ENCODE measurements at places on chromosomes 11 and 22.

GRCh38 chr11:34805937-34806336 is 110.2 kb downstream of the APIP start:
- no peak for DNase-seq

DNA sequence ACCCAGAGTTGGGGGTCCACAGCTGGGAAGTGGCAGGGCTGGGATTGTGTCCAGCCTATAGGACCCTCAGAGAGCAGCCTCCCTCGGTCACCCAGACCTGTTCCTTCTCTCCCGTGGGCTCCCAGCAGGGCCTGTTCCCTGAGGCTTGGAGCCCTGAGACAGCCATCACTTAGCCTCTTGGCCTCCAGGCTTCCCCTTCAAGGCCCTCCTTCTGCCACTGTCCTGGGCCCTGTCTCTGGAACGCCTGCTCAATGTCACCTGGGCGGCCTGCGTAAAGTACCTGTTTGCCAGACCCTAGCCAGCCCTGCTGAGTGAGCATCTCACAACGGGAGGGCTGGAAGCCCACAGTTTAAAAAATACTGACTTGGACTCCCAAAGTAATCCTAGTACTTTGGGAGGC is 6.5 kb downstream of the MGAT3 start:
- no peak for DNase-seq

DNA sequence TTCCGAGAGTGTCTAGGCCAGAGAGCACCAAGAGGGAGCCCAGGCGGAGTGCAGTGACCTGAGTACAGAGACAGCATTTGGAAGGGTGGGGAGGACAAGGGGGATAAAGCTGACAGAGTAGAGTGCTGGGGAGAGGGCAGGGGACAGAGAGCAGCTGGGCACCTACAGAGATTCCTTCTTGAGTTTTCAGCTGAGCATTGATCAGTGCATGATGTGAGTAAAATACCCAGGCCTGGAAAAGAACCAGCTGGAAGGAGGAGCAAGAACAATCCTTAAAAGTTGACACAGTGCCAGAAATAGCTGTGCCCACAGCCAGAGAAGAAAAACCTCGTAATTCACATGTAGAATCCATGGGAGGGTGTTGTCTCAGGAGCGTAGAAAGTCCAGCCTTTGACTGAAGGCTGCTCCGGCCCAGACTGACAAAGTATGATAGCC is 33.9 kb upstream of the PANX2 start:
- no peak for DNase-seq

GRCh38 chr11:61654397-61654829 is 25.8 kb upstream of the DAGLA start:
- no peak for DNase-seq

GRCh38 chr11:69199583-69200315 is 44.0 kb downstream of the SMIM38 start:
- no peak for DNase-seq

DNA sequence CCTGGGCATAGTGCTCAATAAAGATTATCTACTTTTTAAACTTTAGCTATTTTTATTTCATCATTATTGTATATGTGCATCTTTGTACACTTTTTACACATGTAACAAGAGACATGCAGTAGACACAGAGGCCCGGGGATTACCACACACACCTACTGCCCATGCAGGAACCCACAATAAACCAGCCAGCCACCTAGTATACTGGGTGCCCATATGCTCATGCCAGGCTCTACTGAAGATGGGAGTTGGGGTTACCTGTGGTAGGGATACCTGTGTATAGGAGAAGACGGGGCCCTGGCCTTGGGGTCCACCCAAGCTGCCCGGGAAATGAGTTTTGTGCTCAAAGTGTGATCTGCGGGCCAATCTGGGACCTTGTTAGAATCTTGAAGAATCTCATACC is 31.2 kb upstream of the P2RY2 start:
- no peak for DNase-seq

DNA sequence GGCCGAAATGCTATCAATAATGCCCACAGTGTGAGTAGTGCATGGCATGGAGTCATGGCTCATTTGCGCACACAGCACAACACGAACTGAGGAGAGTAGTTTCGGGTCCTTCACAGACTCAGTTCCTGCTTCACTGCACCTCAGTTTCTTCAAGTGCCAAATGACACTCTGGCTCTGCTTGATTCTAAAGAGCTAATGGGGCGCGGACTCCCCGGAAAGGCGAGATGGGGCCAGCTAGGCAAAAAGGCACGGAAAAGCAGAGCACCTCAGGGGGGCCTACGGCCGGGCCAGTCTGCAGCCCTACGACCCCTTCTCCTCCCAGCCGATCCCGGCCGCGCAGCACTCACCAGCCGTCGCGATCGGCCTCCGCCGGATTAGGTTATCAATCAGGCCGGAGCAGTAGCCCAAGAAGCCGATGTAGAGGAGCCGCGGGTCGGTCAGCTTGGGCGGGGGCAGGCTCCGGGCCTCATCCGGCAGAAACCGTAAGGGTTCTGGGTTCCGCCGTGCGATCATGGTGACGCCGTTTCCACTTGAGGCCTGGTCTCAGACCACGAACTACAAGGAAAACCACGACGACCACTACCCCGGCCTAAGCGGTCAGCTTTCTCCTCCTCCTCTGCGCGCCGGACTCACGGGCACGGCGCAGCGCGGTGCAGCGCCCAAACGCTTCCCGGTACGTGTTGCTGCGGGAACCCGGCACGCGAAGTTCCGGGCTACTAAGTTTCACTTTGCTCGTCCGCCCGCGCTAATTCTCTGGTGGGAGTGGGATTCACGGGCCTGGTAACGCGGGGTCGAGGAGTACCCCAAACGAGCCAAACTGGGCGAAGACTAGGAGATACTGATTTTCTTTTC is at the start of gene NDUFC2:
TSS of gene NDUFC2 (minus strand) at position 631 of the 852 bp plus-strand sequence. CDS start at position 513, 118 bp downstream.
- DNase-seq, result peak; percentile 10

GRCh38 chr11:80346353-80347059 is 905.7 kb upstream of the TENM4 start:
- no peak for DNase-seq

DNA sequence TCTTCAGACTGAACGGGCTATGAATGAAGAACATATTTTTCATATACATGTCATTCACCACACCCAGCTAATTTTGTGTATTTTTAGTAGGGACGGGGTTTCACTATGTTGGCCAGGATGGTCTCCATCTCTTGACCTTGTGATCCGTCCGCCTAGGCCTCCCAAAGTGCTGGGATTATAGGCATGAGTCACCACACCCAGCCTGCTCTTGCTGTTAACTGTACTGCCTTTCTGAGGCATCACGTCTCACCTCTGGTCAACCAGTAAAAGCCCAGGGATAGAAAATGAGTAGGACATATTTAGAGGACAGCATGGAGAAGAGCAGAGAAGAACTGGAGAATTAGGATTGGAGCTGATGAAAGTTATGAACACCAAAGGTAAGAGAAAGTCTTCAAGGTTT is 55.6 kb downstream of the APOL3 start:
- DNase-seq, result no peak

- no peak for DNase-seq
Measured at GRCh38 chr11:134542401-134543165, 130.5 kb upstream of the B3GAT1 start.

DNA sequence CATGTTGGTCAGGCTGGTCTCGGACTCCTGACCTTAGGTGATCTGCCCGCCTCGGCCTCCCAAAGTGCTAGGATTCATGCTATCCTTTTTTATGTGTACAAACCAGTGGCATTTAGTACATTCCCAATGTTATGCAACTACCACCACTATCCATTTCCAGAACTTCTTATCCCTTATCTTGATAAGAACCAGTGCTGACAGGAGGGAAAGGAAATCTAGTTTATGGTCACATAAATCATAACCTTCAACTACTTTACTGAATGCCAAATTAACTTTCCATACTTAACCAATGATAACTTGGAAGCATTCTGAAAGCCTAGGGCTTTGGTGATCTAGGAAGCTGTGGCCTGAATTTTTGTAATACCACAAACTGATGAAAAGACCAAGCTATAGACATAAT is 170.4 kb downstream of the SWAP70 start:
- no peak for DNase-seq

GRCh38 chr11:18105086-18105801 is 638 bp downstream of the SAAL1 start:
- DNase-seq, result no peak

GRCh38 chr11:117328375-117329010 is 839 bp downstream of the CEP164 start:
- DNase-seq, result no peak

DNA sequence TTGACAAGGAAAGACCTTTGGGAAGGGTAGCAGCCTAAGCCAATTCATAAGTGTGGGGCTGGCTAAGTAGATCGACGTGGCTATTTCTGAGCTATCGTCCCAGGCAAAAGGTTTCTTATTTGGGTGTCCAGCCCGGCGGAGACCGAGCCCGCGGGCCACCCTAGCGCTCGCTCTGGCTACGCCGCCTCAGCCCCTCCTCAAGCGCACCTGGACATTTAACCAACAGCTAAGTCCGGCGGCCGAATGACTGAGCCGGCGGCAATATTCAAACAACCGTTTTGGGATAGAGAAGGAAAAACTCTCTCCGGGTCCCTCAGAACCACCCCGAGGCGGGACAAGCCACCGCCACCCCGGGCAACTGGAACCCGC is 457 bp downstream of the RNF141 start:
- DNase-seq, result no peak

DNA sequence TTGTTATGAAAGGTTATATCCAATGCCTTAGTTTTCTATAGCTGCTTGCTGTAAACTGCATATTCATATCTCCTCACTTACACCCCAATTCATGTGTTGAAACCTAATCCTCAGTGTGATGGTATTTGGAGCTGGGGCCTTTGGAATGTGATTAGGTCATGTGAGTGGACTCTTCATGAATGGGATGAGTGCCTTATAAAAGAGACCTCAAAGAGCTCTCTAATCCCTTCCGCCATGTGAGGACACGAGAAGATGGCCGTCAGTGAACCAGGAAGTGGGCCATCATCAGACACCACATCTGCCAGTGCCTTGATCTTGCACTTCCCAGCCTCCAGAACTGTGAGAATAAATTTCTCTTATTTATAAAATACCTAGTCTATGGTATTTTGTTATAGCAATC is 79.3 kb downstream of the CYP2R1 start:
- no peak for DNase-seq

GRCh38 chr22:43060183-43060582 is 29.0 kb downstream of the TTLL1 start:
- DNase-seq, result no peak

DNA sequence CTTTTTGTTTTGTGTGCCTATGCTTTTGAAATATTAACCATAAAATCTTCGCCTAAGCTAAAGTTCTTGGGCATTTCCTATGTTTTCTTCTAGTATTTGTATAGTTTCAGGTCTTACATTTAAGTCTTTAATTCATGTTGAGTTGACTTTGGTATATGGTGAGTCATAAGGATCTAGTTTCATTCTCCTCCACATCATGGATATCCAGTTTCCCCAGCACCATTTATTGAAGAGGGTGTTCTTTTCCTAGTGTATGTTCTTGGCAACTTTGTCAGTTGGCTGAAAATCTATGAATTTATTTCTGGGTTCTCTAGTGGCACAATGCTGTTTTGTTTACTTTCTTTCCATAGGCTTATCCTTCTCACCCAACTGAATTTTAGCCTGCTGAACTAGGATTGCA is 49.0 kb downstream of the CTSC start:
- DNase-seq, result no peak

GRCh38 chr11:70637949-70638583 is 239.7 kb downstream of the CTTN start:
- no peak for DNase-seq

DNA sequence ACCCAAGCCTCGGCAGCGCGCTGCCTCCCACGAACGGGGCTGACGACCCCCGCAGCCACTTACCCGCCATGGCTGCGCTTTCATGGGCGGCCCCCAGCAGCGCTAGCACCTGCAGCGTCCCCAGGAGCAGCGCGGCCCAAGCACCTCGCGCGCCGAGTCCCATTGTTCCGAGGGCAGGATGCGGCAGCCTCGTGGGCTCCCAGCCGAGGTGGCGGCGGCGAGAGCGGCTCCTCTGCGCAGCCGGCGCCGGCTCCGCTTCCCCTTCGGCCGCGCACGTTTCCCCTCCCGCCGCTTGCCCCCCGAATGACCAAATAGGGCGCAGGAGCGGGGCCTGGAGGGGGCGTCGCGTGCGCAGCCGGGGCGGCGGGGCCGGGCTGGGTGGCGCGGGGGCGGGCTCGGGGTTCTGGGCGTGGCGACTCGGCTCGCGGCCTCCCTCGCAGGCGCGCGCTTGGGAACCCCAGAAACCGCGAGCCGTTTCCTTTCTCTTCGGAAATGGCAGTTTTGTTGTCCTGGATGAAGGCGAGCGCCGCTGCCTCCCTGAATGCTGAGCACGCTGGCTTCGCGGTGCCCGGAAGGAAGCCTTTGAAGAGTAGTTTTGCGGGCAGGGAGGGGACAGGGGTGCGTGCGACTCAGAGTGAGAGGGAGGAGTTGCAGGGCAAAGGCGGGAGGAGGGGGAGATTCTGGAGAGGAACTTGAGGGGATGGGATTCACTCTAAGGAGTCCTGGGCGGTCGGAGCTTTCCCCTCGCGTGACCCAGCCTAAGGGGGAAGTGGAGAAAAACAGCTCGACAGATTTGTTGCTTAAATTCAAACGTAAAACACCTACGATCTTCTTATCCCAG is at the start of gene TMEM123:
TSS of gene TMEM123 (minus strand) at position 305 of the 841 bp plus-strand sequence. CDS start at position 163, 142 bp downstream.
- DNase-seq, result peak; percentile 82

GRCh38 chr22:24153353-24153752 is 27.9 kb upstream of the SUSD2 start:
- DNase-seq, result no peak

DNA sequence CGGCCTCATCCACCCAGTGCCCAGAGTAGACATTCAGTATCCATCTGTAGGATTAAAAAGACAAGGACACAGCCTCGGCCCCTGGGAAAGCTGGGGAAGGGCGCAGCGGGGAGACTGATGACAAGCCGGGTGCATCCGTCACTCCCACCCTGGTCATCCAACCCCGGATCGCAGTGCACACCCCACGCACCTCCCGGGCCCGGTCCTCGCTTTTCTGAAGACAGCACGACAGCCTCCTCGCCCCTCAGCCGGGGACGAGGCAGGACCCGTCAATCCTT is 1.1 kb downstream of the FCHSD2 start:
- DNase-seq, result no peak

- DNase-seq, result no peak
Measured at GRCh38 chr22:49494555-49494954, 333.1 kb downstream of the BRD1 start.

DNA sequence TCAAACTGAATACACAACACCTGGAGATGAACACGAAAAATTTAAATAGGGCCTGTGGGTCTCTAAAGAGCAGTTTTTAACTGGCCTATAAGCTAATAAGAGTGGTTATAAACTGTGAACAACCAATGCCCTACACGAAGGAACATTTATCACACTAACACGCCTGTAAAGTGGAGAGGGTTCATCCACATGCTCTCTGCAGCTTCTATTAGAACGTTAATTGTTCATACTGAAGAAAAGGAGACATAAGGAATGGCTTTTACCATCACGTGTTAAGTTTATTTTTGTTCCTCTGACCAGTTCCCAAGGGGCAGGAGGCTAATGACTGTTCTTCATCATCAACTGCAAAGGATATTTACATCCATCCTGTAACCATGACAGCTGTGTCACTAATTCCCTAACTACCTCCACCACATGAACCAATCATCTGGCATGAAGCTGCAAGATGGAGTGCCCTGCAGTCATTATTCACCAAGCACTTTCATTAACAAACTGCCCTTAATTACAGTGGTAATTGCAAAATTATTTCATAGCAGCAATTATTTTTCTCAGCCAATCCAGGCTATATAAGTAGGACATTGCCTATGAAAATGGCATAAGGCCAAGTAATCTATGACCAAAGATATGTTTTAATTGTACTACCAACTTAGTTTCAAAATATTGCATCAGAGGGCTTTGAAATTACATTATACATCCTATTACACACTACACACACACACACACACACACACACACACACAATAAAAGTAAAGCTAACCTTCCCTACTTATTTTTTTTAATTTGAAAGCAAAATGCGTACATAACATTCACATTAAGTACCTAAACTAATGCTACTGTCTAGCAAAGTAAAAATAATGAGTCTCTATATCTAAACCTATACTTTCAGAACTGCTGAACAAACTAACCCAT is 186.7 kb downstream of the CADM1 start:
- no peak for DNase-seq

Data from stimulated activated CD8-positive, alpha-beta memory T cell treated with anti-CD3 and anti-CD28 coated beads, Interleukin-7, amount 100 ng/mL, for 1 hour (primary cell).